Activated naive CD4-positive, alpha-beta T cell treated with anti-CD3 and anti-CD28 coated beads, Interleukin-2, amount 10 ng/mL, durations not matched to agents 7 days and 5 days (primary cell): ENCODE measurements at places on chromosomes 7 and 10.

DNA sequence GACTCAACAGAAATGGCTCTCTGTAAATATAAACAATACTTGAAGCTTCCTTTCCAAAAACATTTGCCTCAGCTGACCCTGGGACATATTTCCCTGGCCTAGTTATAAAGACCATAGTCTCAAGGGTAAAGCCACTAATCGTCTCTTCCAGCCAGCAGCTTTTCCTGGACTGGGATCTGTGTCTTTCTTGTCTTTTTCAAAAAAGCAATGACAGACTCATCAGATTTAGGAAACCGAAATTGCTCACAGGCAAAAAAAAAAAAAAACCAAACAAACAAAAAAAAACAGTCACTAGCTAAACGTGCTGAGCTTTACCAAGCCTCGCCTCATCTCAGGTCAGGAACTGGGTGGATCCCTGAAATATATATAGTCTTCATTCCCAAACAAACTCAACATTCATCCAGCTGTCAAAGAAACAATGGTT is 23.5 kb downstream of the STN1 start:
- no peak for DNase-seq

DNA sequence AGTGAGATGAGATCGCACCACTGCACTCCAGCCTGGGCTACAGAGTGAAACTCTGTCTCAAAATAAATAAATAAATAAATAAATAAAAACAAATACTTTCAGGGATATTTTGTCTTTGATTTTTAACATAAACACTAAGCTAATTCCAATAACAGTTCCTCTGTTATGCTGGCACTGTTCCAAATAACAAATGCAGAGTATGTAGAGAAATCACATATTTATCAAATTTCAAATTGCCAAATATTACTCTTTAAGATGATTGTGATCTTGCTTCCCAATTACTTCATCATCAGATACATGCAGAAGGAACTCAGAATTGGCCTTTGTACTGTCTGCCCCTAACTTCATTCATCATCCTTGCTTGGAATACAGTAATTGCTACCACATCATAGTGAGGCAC is 19.7 kb downstream of the FAM24A start:
- no peak for DNase-seq

DNA sequence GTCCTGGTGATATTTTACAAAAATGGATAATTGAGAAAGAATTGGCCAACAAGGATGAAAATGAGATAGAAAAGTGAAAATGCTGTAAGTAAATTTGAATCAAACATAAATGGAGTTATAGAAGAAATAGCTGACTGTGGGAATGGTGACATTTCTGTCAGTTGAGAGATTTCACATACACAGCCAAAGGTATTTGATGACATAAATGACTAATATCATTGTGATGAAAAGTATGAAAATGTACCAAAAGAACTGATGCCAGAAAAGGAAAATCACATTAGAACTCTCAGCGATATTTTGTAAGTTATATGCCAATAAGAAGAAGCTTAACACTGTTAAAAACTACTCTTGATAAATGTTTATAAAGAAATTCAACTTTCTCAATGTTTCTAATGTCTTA is 54.9 kb downstream of the TFPI2 start:
- no peak for DNase-seq

GRCh38 chr10:129695671-129696070 is 228.6 kb downstream of the MGMT start:
- DNase-seq = no peak

- DNase-seq = no peak
Observed at GRCh38 chr7:159086301-159086925, 58.3 kb downstream of the VIPR2 start.

DNA sequence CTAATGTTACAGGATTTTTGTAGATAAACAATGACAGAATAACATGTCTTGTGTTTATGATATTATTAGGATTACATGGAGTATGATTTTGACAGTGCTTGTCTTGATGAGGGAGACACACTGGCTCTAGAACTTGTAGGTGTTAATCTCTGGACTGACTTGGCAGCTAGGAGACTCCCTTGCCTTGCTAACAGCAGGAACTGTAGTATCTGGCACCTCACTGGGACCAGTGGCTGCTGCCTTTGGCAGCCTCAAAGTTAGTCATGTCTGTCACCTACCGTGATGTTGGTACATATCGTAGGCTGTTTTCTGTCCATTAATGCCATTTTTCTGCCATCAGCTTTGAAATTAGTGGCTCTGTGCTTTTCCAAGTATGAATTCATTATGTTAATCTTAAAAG is 261.5 kb downstream of the CDK14 start:
- no peak for DNase-seq

- DNase-seq = no peak
Observed at GRCh38 chr7:96266580-96266979, 55.3 kb downstream of the SLC25A13 start.

DNA sequence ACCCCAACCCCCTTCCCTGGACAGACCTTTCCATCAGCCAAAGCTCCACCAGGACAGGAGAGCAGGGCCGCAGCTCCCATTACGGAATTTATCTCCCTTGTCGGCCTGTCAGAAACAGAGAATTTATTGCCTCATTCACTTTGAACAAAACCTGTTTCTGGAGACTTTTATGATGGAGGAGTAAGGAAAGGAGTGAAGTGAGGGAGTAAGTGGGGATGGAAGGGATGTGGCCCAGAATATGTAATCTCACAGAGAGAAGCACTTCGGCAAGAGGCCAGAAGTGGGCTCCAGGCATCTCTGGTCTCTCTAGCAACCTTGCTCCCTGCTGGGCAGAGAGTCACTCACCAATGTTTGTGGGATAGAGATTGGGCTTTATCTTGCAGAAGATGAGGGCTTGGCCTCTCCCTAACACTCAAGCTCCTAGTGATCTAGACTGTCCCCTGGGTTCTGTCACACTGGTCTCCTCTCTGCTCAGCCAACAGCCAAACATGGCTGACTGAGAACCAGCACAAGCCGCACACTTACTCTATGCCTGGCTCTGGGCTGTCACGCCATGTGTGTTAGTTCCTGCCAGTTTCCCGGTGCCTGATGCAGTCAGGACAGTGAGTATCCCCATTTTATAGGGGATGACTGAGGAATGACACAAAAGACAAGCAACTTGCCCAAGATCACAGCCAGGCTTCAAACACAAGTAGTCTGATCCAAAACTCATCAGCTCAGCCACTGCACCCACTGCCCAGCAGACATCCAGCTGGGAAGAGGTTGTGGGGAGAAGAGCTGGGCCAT is 149.4 kb upstream of the ZMIZ1 start:
- no peak for DNase-seq

- no peak for DNase-seq
Observed at GRCh38 chr7:15954671-15955354, 268.3 kb upstream of the MEOX2 start.

DNA sequence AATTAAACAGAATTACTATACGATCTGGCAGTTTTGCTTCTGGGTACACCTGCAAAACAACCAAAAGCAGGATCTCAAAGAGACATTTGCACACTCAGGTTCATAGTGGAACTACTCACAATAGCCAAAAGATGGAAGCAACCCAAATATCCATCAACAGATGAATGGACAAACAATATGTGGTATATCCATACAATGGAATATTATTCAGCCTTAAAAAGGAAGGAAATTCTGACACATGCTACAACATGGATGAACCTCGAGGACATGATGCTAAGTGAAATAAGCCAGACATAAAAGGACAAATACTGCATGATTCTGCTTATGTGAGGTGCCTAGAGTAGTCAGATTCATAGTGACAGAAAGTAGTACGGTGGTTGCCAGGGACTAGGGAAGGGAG is 330.7 kb downstream of the PLXNA4 start:
- DNase-seq = no peak

DNA sequence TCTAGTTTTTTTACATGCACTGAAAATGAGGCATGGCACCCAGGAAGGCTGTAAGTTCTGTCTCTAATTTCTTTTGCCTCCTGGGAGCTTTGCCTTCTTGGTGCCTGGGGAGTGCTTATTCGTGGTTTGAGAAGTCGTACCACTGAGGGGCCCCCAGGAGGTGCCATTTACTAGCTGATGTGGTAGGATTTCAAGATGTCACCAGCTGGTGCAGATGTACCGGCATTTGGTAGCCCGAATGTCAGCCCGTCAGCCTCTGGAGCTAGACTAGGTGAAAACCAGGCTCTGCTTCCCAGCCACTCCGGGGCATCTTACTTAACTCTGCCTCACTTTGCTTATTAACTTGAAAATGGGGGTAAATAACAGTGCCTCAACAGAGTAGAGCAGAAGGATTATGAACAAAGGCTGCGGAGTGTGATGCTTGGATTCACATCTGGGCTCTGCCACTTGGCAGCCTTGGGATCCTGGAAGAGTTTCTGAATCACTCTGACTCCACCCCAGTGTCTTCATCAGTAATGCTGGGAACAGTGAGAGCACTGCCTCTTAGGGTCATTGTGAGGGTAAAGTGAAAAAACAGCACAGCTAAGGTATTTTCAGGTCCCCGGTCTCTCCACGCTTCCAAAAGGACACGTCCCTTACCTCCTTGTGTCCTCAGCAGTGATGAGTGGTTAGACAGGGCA is 31.4 kb upstream of the BTBD16 start:
- no peak for DNase-seq

DNA sequence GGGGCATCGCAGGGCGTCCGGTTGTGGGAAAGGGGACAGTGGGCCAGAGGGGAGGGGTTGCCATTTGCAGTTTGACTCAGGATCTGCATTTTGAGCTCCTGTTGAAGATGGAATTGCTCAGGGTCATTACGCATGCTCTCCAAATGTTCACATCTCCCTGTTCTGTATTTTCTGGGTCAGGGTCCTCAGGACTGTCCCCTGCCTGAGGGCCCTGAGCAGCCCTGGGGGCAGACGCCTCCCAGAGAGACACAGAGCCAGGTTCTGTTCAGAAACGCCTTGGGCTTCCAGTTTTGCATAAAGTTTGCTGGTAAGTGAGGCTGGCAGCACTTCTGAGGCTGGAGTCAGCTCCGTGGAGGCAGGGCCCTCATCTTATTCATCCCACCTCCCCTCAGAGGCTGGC is 34.1 kb upstream of the NUB1 start:
- DNase-seq = no peak

- DNase-seq = no peak
Observed at GRCh38 chr10:118012952-118013525, 33.7 kb downstream of the RAB11FIP2 start.
